ENCODE measurements at places on chromosomes 12 and 14. TPM values are rescaled to one million over a fixed set of nuclear protein-coding genes. Genes with fewer than 3 reads are reported as not detected.

KIF21A gene
- total RNA-seq, result 20.5 TPM

STYK1 gene
- 4.6 TPM for total RNA-seq

LPAR5 gene
- 0.81 TPM for total RNA-seq

RNASE7 gene
- 0.86 TPM for total RNA-seq

APOF gene
- total RNA-seq, result not detected

HNF1A gene
- total RNA-seq, result 0.36 TPM

CLECL1 gene
- not detected for total RNA-seq

ERO1A gene
- total RNA-seq, result 79.4 TPM

EIF2S3B gene
- total RNA-seq, result 2.9 TPM

KSR2 gene
- 0.29 TPM for total RNA-seq

SDR9C7 gene
- total RNA-seq, result not detected

PIWIL1 gene
- total RNA-seq, result not detected

Measured in epithelial cell of proximal tubule (primary cell).